Left hindlimb (tissue), 1 donor: ENCODE measurements at places on chromosomes 2 and 18.

GRCh38 chr2:22406625-22407024, 978.4 kb upstream of the KLHL29 start:
- DNase-seq: no peak

GRCh38 chr2:17878281-17879136, at the start of gene KCNS3:
KCNS3 (plus strand) TSS chr2:17878667; CDS start chr2:17931009, 52,342 bp downstream.
- DNase-seq: peak; percentile 40

- DNase-seq: no peak
These were observed 79.3 kb upstream of the GLI2 start for GRCh38 chr2:120656273-120656950.

DNA sequence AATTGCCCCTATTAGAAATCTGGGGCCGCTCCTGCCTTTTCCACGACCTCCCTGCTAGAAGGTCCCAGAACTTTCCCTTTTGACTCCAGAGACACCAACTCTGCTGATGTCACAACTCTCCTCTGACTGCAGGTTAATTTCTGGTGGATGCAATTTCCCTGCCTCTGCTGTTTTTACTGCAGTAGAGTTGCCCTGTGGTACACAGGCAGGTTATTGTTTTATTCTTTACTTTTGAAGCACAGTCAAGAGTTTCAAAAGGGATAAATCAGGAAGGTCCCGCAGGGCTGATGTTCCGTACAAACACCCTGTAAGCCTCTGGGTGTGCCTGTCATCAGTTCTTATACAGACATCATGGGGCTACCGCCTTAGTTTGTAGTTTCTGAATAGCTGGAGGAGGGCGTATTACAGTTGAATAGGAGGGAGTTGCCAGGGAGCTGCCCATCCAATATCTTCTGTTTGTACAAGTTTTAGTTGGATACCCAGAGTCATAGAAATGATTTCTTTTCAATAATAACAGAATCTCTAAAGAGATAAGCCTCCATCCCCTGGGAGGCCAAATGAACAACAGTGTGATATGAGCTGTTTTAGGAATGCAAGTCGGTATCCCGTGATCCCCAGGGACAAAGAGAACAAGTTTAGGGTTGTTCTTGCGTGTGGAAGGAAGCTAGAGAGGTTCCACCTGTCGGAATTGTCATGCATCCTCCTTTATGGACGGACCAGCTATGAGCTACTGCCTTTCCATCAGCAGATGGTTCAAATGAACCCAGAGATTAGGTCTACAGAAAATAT, 108.4 kb upstream of the COPS8 start:
- no peak for DNase-seq

DNA sequence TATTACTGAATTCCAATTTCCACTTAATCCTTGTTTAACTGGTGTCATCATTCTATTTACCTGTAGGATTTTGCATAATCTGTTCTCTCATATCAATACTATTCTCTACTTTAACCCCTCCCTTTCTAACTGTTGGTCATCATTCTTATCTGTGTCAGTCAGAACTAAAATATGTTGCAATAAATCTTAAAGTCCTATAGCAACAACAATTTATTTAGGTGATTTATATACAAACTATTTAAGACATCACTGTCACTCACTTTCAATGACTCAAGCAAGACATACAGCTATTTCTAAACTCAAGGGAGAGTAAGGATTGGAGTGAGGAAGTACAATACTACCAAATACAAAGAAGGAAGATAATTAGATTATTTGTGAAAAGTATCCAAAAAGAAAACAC, 740.4 kb downstream of the DSC3 start:
- DNase-seq: no peak

DNA sequence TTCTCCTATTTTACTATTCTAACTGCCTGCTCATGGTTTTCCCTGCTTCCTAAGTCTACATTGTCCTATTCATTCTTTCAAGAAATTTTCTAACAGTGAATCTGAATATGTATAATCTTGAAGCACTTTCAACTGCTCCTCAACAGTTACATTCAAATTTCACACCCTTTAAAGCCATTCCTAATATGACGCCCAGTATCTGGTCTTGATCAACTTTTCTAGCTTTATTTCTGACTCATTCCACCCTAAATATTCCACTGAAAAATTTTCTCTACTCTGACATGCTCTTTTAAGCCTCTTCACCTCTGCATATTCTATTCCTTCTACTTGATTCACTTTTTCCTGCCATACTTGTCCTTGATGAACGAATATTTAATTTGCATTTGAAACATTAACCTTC, 1893.9 kb upstream of the PIK3C3 start:
- no peak for DNase-seq

DNA sequence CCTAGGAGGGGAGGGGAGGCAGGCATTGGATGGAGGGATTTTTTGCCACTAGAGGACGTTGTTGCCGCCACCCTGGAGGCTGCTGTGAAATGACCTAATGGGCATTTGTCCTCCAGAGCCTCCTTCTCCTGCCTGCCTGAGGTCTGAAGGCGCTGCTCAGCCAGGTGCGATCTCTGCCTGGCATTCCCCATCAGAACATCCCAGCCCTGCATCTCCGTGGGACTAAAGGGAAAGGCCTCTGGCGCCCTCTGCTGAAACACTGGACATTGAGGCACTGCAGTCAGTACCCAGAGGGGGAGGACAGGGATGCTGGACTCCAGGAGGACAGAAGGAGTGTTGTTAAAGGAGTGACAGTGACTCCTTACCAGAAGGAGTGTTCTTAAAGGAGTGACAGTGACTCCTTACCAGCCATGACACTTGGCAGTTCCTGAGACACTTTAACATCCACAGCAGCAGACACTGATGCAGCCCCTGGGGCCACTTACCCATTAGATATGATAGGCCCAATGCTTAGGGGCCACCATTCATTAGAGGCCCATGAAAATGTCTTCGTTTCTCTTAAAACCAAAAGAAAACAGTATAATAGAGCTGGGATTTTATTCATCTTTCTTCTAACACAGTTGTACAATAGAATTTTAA, 17.0 kb downstream of the THNSL2 start:
- peak; percentile 59 for DNase-seq

DNA sequence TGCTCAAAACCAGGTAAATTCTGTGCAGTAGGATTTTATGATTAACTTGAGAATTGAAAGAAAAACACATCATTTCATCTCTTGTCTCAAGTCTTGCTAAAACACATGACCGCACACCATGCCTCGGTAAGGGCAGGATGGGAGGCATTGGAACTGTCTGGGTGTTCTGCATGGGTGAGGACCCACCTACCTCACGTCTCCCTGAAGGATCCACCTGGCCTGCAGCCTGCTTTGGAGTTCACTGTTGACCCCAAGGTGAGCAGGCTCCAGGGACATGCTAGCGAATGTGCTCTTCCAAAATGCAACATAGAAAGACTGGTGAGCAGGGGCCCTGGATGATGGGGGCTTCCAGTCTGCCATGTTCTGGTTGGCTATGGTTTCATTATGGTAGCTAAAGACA, 131.5 kb downstream of the NCK2 start:
- DNase-seq: no peak

GRCh38 chr2:162926501-162926900, 87.9 kb upstream of the KCNH7 start:
- no peak for DNase-seq

GRCh38 chr2:30365201-30365600, 81.8 kb upstream of the LCLAT1 start:
- DNase-seq: no peak

DNA sequence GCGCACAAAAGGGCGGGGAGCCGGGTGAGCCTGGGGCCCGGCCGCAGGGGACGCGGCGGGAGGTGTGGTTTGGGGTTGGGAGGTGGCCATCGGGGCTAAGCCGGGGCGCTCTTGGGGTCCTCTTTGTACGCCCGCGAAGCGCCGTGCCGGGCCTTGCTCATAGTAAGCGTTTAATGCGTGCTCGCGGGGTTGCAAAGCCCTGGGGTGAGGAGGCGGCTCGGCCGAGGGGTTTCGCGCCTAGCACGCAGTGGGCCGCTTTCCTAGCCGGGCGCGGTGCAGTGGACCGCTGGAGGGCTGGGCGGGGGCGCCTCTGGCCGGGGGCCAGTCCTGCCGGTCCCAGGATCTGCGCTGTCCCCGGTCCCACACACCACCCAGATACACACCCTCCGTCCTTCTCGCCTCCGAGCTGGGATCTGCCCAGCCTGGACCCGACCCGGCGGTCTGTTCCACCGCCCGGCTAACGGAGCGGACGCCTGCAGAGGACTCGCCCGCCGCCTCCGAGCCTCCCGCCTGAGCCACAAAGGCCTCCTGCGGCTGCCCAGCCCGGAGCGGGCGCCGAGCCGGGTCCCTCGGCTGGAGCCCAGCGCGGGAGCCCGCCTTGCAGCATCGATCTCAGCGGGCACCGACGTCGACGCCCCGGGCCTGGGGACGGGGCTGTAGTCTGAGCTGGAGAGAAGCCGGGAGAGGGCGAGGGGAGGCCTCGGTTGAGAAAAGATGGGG, 564 bp downstream of the DPYSL5 start:
- DNase-seq: peak; percentile 37

- DNase-seq: no peak
These were observed 131.2 kb downstream of the ETAA1 start for GRCh38 chr2:67528320-67528719.

DNA sequence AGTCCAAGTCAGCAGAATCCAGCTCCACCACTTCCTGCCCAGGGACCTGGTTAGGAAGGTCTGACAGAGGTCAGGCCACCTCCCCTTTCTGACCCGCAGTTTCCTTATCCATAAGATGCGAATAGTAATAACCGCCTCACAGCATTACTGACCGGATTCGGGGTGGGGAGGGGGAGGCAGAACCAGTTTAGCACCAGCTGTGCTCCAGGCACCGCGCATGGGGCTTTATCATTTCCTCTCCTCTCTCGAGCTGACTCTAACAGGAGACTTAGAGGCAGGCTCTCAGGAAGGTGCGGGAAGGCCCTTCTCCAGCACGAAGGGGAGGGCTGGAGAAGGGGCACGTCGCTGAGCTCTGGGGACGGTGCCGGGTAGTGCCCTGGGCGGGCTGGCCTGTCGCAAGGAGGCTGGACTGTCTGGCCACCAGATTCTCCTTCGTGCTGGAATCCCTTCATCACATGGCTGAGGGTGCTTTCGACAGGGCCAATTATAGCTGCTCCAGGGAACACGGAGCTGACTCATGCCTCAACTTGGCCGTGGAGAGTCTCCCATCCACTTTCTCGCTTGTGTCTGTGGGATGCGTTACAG, 5.7 kb downstream of the EHD3 start:
- DNase-seq: peak; percentile 47

- no peak for DNase-seq
These were observed 667.6 kb upstream of the ACVR2A start for GRCh38 chr2:147177071-147177857.

- no peak for DNase-seq
These were observed 161.3 kb downstream of the HAUS1 start for GRCh38 chr18:46265196-46266156.

GRCh38 chr2:8544171-8544785, 137.6 kb upstream of the ID2 start:
- DNase-seq: no peak

- DNase-seq: no peak
These were observed 17.3 kb downstream of the PIK3C3 start for GRCh38 chr18:41972067-41972925.
